ENCODE measurements at places on chromosomes 5 and 9.

- DNase-seq = no peak
These were observed 40.6 kb downstream of the GAPVD1 start for GRCh38 chr9:125302241-125302640.

DNA sequence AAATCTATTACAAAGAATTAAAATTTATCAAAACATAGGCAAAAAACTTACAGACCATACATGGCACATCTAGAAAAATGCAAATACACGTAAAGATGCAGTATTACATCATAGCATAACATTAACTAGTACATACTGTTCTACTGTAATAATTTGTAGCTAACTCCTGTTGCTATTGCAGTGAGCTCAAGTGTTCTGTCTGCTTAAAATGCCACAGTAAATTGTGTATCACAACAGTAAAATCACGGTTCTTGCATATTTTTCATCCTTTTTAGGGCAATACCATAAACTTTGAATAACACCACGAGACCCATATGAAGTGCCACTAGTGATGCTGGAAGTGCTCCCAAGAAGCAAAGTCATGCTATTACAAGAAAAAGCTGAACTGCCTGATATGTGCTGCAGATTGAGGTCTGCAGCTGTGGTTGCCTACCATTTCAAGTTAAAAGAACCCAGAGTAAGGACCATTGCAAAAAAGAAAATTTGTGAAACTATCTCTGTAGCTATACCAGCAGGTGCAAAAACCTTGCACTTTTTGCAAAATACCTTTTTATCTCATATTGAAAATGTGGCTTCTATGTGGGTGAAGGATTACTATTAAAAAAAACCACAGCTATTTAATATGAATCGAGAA is 14.2 kb downstream of the HOMER1 start:
- DNase-seq = no peak

DNA sequence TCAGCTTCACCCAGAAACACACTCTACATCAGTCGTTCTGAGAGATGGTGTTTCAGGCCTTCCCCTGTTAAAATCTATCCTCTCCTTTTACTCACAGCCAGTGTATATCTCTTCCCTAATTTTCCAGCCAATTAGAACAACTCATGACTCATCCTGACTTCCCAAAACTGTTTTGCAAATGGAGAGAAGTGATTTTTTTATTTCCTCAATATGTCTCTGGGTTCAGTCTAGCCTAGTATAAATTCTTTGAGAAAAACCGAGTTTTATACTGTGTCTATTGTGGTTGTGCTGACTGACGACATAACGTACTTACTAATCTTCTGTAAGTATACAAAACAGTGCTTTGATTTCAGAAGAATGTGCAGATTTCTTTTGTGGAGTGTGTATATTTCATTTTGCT is 28.4 kb upstream of the CAST start:
- peak; percentile 41 for DNase-seq

DNA sequence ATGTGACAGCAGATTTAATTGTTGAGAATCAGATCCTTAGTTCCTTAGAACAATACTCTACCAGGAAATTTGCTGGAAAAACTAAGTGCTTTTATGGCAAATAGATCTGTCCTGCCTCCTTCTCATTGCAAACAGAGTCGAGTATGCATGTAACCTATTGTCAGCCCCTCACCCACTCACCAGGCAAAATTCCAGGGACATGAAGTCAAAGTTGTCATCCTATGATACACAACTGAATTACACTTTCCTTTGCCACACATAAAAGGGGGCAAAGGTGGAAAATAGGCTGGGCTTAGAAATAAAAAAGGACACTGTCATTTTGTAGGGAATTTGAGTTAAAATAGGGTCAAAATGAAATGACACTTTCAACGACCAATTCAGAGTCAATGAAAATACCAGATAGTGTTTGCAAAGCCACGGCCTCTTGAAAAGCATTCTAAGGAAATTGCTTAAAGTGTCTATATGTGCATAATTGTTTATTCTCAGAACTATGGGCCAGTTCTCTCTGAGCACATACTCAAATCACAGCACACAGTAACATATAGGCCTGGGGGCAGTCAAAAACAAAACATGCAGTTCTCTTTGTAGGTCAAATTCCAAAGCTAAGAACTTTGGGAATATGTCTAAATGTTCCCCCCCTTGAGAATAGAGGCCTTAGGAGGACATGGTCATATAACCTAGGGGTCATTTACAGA is 452.8 kb downstream of the NFIB start:
- DNase-seq = no peak

DNA sequence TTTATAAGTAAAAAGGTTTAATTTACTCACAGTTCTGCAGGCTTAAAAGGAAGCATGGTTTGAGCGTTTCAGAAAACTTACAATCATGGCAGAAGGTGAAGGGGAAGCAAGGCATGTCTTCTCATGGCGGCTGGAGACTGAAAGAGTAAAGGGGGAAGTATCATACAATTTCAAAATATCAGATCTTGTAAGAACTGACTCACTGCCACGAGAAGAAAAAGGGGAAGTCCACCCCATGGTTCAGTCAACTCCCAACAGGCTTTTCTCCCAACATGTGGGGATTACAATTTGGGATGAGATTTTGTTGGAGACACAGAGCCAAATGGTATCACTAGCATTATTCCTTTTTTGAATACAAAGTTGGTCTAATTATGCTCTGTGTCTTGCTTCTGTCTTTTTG is 627.9 kb upstream of the ST8SIA4 start:
- no peak for DNase-seq

GRCh38 chr9:106560540-106560939 is 302.4 kb upstream of the ZNF462 start:
- no peak for DNase-seq

- no peak for DNase-seq
These were observed 87.6 kb downstream of the PHF2 start for GRCh38 chr9:93663877-93664548.

DNA sequence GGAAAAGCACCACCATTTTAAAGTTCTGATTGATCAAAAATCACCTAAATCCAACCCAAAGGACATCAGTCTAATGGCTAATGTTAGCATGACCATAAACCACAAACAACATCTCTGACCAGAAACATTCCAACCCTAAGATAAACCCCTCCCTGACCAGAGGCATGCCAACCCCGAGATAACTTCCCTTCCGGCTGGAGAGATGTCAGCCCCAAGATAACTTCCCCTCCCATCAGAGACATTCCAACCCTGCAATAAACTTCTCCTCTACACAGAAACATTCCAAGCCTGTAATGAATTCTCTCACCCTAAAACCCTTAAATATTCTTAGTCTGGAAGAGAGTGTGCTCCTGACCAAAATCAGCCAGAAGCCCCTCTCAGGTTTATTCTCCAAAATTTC is 364.3 kb downstream of the KCNN2 start:
- DNase-seq = no peak

DNA sequence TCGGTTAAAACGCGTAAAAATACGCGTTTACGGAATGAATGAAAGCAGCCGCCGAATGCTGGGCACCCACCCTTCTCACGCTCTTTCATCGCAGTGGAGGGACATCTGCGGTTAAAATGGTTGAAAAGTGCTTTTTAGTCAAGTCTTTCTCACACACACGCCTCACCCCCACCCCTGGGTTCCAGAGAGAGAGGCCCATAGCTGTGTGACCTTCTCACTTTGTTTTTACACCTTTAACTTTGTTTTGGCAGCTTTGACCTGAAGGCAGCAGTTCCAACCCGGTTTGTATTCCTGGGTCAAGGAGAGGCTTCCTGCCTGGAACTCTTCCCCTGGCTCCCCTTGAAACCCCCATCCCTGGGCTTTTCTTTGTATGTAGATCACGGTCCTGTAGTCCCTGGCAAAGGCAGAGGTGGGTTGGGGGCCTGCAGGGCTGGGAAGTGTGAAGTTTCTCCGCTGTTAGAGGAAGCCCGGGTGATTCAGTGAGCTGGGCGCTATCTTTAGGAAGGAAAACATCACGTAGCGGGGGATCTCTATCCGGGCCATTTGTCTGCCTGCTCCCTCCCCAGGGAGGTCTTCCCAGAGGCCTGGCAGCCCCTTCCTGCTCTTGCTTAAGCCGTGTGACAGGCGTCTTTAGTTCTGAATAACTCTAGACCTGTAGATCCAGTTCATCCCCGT is 29.6 kb downstream of the SPRY4 start:
- no peak for DNase-seq

DNA sequence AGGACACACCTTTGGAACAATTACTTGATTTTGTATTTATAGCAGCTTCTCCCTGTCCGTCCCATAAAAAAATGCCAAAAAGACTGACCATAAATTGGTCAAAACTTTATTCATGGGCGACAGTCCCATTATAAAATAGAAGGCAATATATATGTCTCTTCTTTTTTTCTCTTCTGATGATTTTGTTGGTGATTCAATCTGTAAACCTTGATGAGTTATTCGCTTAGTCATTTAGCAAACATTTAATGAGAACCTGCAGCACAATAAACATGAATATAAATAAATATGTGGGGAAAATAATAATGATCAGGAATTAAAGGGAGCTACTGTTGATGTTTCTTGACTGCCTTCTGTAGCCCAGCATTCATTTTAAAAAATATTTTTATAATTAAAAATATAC is 356.4 kb upstream of the ACTBL2 start:
- DNase-seq = no peak

GRCh38 chr9:115591584-115591984 is 473.6 kb upstream of the TNC start:
- DNase-seq = peak; percentile 98

- DNase-seq = peak; percentile 25
These were observed 2.8 kb downstream of the IL3 start for GRCh38 chr5:132063090-132063911.

DNA sequence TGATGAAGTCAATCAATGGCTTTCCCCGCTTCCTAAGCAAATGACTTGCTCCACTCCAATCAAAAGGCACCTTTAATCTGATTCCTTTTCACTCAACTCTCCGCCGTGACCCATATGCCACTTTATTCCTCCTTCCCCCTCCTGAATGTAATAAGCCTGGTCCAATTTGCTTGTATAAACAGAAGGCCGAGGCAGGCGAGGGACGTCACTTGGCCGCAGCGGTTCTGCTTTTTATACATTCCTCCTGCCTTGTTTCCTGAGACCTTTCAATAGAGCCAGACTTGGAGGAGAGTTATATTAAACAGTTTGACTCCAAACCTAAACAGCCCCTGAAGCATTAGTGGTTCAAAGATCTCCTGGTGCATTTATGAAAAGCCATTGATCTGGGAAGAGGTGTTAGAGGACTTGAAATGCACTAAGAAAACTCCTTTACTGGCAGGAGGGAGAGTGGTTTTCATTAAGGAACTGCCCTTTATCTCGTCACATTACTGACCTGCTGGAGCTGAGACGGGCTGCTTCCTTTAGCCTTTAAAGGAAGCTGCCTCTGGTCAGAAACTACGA is 273.4 kb downstream of the SLIT3 start:
- DNase-seq = no peak

DNA sequence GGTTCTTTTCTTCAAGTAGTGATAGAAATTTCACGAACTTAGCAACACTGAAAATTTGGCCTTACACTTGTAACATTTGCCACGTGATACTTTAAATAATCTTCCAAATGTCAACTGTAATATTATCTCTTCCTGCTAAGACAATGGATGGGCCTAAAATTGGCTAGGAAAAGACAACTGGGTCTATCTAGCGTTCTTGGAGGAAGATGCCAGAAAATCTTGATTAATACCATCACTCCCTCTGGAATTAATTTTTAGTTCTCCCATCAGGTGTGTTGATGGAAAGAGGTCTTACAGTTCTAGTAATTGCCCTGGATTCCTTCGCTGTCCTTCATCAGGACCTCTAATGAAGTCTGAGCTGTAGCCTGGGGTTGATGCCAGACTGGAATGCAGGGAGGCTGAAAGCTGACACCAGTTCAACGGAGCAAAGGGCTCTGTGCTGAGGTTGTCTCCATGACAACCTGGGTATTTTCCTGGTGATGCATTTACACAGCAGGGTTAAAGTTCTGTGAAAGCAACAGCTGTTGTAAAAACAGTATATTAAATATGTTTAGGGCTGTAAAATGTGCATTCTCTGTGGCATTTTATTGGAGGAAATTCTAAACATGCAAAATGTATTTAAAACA is 92.3 kb downstream of the GAS1 start:
- peak; percentile 96 for DNase-seq

- DNase-seq = peak; percentile 72
These were observed 137.9 kb downstream of the FAM114A2 start for GRCh38 chr5:153900703-153901395.

DNA sequence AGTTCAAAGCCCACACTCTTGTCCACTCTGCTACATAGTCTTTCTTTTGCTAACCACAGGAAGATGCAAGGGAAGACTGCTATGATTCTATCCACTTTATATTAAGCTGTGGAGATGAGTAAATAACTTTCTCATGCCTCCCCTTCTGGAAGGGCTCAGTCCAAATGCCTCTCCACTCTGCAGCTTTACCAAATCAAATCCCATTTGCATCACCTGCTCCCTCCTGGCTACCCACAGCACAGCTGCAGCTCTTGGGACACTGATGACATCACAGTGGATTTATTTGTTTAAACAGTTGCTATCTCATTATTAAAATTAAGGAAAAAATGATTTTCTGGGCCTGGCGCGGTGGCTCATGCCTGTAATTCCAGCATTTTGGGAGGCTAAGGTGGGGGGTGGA is 1544.9 kb upstream of the WWC1 start:
- DNase-seq = no peak

DNA sequence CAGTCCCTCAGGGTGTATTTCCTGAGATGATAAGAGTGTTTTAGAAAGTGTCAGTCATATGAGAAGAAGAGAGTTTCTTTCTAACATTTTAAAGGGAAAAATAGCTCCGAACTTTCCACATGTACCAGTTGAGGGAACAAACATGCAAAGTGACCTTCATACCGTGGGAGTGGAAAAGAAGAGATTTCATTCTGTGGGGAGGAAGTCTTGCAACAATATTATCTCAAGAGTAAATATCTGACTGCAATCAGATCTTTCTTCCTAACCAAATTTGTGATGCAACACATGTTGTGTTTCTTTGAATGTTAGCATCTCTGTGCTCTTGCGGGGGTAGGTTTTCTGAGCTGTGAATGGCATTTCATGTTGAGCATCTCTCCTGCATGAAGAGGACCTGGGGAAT is 30.6 kb downstream of the ANKRD55 start:
- DNase-seq = no peak

DNA sequence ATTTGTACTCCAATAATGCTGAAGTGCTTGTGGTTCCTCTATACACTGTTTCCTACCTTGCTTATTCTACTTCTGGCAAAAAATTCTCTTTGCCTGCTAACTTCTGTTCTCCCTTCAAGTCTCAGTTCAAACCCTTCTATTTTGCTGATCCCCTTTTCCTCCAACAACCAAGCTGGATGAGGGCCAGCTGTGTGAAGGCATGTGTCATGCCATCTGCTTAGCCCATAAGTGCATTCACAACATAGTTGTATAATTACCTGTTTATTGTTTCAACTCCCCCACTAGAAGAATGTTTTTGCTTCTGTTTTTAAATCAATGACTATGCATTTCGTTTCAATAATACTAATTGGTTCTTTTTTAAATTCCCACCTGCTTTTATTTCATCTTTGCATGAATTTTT is 1951.4 kb upstream of the WWC1 start:
- DNase-seq = no peak

GRCh38 chr5:61813361-61813760 is 481.3 kb downstream of the ZSWIM6 start:
- DNase-seq = no peak

DNA sequence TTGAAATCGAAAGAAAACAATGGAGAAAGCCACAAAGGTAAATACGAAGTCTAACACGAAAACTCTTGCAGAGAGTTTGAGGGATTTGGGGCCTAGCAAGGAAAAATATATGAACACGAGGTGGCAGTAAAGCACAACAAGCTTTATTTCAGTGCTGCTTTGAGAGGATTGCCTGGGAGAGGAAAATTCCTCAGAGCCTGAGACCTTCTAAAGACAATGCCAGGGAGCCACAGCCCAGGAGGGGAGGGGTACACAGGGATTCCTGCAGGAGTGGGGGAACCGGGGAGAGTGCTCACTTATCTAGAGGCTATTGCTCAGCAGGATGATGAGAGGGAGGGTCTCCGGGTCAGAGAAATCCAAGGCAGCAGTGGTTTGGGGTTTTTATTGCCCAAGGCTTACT is 134.9 kb upstream of the ADCY2 start:
- peak; percentile 32 for DNase-seq
